ENCODE measurements at places on chromosomes 1 and 21.

DNA sequence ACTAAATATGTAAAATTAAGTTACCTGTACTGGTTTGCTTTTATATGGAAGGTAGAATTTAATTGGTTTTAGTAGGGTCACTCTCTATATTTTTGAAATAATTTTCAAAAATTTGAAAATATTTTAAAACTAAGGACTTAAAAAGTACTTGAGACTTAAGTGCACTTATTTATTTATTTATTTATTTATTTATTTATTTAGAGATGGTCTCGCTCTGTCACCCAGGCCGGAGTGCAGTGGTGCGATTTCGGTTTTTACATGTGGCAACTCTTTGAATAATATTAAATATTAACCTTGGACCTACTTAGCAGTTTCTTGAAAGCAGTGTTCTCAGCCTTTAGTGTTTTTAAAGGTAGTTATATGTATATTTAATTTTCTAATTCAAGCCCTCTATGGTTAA, 36.4 kb downstream of the TMED5 start:
- DNase-seq = no peak

DNA sequence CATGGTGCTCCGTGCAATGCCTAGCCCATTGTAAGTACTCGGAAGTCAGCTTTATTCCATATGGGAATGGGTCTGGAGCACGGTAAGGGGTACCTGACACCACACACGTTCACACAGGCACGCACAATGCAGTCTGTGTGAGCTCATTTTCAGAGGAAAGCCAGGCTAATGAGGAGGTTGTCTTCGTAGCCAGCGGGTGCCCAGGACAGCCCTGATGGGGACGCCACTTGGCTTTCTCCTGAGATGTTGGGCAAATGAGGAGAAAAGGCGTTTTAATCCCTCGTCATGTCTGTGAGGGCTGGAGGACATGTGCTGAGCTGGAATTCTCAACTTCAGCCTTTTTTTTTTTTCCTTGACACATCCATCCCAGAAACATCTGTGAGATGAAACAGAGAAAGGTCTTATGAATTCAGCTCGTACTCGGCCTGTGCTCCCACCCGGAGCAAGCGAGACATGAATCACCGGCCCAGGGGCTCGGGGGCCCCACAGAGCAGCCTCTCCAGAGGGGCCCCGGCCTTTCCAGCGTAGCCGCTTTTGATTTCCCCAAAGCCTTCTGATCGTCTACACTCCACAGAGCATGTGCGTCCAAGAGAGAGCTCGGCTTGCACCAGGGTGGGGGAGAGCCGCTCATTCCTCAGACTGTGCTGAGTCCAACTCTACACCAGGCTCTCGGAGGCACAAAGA, 125.1 kb downstream of the EPHB2 start:
- DNase-seq = no peak

GRCh38 chr1:7299329-7299799, 471.7 kb upstream of the VAMP3 start:
- DNase-seq = peak; percentile 44

DNA sequence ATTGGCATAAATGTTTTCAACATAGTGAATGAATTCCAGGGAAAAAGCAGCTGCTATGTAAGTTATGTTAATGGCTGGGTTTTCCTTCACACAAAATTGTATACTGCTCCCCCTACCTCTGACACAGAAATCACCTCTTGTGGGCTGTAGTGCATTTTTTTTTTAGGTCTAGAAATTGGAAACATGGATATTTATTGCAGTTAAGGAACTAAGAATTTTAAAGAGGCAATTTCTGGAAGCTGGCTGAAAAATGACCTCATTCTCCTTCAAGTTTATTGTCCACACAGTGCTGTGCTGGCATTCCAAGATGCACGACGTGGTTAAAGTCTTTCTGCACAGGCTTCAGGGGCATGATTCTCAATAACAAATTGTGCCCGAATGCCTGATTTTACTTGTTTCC, 1424.2 kb downstream of the MRPL39 start:
- DNase-seq = no peak

DNA sequence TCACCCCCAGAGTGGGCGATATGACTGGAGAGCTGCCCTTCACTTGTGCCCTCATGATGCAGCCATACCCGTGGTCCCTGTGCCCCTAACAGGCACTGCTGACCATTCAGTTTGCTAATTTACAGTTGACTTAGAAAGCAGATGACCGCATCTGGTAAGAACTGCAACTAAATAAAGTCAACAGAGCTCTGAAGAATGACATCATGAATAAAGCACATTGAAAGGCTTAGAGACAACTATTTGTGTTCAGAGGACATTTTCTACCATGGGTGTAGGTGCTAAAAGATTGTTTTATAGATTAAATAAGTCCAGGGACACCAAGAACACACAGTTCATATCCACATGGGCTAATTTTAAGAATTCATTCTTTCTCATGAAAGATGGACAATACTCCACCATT, 65.5 kb downstream of the LPAR3 start:
- no peak for DNase-seq

GRCh38 chr1:9766759-9767442, 56.9 kb downstream of the CLSTN1 start:
- no peak for DNase-seq

DNA sequence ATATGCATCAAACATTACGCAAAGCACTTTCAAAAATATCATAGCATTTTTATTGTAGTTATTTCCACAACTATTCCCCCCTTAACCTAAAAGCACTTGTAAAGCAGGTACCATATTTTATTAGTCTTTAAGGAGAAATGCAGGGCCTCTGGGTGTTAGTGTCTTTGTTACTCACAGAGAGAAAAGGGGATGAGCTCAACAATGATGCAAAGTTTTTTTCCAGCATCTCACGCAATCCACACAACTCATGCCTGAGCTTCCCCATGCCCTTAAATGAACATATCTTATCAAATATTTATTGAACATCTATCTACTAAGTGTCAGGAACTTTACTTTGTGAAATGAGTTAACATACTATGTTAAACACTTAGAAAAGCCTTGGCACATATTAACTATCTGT, 50.6 kb downstream of the BEND5 start:
- no peak for DNase-seq

GRCh38 chr1:221511797-221512196, 230.1 kb downstream of the DUSP10 start:
- DNase-seq = no peak

DNA sequence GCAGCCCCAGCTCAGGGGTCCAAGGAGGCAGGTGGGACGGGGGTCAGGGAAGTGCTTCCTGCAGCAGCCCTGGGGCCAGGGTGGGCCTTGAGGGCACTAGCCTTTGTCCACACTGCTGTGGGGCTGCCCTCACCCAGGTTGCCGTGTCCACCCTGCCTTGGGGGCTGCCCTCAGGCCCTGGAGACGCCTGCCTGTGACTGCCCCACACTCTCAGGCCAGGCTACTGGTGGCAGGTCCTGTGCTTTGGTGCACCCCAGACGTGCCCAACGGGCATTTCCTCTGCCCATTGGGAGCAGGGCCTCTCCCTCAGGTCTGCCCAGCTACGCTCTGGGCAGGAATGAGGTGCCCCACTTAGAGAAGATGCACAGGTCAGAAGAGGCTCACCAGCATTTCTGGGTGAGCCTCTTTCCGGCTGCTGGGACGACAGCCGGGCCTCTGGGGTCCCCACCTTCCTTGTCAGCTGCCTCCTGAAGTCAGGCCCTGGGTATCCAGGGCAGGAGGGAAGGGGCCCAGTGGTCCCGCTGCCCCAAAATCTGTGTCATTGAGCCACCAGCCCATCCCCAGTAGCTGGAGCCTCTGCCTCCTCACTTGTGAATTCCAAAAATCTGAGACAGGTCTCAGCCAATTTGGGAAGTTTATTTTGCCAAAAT, 2.7 kb upstream of the MMEL1 start:
- no peak for DNase-seq

GRCh38 chr1:89633248-89633799, 404 bp downstream of the LRRC8C start:
- DNase-seq = peak; percentile 34

DNA sequence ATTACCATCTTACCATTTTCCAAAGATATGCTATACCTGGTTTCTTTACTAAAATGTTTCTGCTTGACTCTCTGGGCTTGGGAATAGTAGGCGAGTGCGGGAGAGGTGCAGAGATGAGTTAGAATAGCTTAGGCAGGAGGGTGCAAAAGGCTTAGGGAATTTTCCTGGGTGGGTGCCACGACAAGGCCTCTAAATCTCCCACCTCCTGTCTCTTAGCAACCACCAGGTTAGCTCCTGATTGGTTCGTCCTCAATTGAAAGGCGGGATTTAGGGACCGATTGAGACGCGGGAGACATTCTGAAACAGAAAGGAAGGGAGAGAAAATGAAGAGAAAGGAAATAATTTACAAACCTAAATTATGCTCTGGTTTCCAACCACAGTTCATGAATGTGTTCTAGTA, 3.1 kb downstream of the ACKR1 start:
- no peak for DNase-seq

- no peak for DNase-seq
These were observed 9.5 kb downstream of the TAL1 start for GRCh38 chr1:47222476-47222875.

DNA sequence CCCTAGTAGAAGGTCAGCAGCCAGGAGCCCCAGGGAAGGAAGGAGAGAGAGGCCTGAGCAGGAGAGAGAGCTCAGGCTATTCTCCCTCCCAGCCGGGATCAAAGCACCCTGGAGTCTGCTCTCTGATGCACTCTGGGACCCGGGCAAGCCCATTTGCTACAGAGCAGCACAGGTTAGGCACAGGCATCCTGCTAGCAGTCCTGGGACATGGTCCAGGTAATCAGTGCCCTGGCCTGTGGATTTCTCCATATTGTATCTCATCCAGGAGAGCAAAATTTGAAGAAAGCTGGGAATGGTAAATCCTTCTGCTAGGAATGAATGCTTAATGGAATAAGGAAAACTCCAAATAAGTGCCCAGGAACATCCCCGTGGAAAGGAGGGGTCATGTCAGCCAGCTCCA, 130.3 kb downstream of the HIVEP3 start:
- no peak for DNase-seq

GRCh38 chr1:24954631-24955030, 24.6 kb upstream of the RUNX3 start:
- DNase-seq = no peak

DNA sequence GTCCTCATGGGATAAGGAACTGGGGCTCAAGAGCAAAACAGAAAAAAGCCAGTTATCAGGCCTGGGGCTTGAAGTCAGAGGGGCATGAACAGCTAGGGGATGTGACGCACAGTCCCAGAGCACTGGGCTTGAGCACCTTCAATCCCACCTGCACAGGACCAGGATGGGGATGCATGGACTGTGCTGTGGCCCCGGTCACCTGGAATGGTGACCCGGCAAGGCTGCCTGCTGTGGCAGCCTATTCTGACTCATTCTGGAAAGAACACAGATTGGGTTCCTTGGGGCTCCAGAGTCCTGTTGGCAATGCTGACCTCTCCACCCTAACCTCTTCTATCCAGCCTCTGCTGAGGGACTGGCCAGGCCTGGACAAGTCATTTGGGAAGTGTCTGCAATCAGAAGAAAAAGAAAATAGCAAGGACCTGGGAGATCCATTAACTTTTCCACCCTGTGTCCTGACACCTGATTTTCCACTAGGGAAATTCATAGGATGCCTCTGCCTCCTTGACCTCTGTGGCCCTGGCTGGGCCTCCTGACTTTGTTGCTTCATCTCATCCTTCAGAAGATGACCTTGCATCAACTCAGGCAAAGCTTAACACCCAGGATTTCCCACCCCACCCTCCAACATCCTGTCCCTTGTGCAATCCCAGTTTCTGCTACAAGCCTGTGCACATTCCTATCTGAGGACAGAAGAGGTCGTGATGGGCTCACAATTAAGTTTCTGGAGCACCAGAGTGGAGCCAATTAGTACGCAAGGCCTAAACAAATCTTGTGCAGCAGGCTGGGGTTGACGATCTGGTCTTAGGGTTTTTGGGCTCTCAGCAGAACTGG, 17.9 kb upstream of the FMOD start:
- DNase-seq = no peak

DNA sequence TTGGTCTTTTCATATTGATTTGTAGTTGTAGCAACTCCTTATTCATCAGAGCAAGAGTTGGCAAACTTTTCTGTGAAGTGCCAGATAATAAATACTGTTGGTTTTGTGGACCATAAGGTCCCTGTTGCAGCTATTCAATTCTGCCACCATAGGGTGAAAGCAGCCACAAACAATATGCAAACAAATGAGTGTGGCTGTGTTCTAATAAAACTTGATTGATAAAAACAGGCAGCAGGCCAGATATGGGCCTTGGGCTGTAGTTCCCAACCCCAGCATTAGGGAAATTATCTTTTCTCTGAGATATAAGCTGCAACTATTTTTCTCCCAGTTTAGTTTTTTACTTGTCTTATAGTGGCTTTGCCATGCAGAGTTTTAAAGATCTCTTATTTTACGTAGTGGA, 469.2 kb downstream of the SMYD3 start:
- no peak for DNase-seq

DNA sequence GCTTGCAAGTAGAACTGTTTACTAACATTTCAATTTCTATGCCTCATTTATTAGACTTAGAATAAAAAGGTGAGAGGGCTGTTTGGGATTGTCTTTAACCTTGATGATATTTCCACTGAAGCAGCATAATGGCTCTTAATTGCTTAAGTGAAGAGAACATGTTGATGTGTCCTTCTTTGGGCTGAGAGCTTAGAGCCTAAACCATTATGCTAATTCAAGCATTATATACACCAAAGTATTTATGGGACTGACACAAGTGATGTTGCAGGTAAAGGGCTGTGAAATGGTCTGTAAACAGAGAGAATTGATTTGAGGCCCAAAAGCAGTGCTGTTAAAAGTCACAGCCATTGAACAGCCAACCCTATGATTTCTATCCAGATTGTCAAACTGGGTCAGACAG, 113.9 kb downstream of the ATG4C start:
- DNase-seq = no peak

GRCh38 chr1:1388078-1388472, 11.1 kb downstream of the CCNL2 start:
- DNase-seq = no peak

DNA sequence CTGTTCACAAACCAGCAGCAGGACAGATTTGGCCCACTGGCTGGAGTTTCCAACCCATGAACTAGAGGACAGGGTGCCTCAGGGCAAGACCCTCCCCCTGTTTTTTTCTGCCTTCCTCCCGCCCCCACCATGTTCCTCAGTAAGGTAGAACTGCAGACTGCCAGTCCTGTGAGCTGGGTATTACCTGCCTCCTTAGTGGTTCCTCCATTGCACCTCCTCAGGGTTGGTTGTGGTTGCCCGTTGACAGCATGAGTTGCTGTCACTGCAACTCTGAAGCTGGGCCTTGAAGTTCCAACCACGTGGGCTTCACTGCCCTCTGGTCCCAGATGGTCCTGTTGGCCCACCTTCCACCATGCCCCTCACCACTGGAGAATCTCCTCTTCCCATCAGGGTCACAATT, 28.8 kb downstream of the TENT5C start:
- DNase-seq = no peak

GRCh38 chr21:33069994-33070743, at the start of gene OLIG1:
TSS of gene OLIG1 (plus strand) at chr21:33070141. CDS start at chr21:33070247, 106 bp downstream.
- no peak for DNase-seq

Measured in SHP77 (cell line).